T-helper 1 cell (primary cell): ENCODE measurements at places on chromosomes 7 and 10.

DNA sequence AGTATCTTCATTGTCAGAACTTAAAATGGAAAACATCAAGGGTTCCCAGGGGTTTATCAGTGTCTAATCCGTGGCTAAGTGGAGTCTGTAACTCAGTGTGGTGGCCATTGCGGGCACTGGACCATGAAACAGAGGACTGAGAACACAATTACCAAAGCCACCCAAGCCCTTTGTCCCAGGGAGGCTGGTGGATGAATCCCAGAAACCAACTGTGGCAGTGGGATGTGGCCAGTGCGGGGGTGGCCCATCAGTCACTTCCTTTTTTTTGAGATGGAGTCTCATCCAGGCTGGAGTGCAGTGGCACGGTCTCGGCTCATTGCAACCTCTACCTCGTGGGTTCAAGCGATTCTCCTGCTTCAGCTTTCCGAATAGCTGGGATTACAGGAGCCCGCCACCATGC lies 61.8 kb downstream of the TACC2 start:
- DNase-seq, result no peak

GRCh38 chr7:91248996-91249395 lies 15.2 kb upstream of the FZD1 start:
- DNase-seq, result no peak

GRCh38 chr7:128075242-128076095 lies 44.2 kb upstream of the LRRC4 start:
- no peak for DNase-seq

GRCh38 chr10:5512881-5513612 lies 11.7 kb upstream of the CALML3 start:
- no peak for DNase-seq

- DNase-seq, result peak; percentile 16
These were observed 84.3 kb upstream of the PHF14 start for GRCh38 chr7:10889266-10889898.

DNA sequence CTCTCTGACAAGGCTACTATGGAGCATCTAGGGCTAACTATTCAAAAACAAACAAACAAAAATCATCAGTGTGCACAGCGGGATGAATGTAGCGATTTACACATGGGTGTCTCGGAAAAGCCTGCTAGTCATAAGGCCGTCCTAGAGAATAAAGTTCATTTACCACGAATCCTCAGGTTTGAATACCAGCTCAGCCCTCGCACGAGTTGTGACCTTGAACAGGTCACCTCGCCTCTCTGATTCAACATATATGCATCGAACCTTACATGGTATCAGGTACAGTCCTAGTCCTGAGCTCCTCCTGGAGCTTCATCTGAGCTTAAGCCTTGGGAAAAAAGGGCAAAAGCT lies 572 bp downstream of the ATP5MF start:
- DNase-seq, result no peak

DNA sequence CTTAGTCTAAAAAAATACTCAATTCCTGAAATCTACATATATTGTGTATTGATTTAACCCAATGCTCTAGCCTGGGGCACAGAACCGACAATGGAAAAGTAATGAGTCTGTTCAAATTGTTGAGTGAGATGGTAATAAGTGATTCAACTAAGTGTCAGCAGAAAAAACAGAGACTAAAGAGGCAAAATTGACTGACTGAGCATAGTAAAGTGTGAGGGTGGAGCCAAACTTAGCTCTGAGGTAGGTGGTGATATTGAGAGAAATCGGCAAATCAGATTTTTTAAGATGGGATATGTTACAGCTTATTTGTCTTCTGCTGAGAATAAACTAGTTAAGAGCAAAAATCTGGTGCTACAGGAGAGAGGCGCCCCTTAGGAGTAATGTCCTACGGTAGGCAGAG lies 764.0 kb upstream of the LRRN3 start:
- no peak for DNase-seq

GRCh38 chr10:5559642-5560141 lies 34.9 kb downstream of the CALML3 start:
- DNase-seq, result no peak

DNA sequence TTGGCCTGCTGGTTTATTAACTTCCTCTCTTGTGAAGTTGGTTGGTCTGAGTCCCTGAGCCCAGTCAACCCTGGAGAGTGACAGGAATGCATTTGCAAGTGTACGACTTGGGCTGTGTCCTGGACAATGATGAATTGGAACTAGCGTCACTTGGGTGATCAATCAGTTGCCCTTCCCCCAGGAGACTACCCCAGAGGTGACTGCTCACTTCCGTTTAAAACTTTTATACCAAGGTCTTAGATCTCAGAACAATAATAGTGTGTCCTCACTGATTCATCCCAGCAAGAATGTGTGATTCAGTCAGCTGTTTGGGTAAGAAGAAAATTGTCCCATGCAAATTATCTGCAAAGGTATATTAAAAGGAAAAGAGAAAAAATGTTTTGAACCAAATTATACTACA lies 102.9 kb upstream of the ARMC3 start:
- no peak for DNase-seq

- no peak for DNase-seq
These were observed 7.7 kb downstream of the GUSB start for GRCh38 chr7:65974191-65974801.

DNA sequence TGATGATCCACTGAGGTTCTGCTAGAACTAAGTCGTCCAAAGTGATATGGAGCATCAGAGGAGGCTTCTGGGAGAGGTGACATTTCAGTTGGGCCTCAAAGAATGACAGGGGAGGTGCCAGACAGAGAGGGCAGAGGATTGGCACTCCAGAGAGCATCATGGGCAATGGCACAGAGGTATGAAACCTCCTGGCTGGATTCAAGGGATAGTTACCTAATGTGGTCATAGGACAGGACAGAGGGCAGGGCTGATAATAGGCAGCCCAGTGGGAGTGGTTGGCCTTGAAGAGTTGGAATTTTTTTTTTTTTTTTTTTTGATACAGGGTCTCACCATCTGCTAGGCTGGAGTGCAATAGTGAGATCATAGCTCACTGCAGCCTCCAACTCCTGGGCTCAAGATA lies 7.6 kb downstream of the SRRM3 start:
- DNase-seq, result no peak

DNA sequence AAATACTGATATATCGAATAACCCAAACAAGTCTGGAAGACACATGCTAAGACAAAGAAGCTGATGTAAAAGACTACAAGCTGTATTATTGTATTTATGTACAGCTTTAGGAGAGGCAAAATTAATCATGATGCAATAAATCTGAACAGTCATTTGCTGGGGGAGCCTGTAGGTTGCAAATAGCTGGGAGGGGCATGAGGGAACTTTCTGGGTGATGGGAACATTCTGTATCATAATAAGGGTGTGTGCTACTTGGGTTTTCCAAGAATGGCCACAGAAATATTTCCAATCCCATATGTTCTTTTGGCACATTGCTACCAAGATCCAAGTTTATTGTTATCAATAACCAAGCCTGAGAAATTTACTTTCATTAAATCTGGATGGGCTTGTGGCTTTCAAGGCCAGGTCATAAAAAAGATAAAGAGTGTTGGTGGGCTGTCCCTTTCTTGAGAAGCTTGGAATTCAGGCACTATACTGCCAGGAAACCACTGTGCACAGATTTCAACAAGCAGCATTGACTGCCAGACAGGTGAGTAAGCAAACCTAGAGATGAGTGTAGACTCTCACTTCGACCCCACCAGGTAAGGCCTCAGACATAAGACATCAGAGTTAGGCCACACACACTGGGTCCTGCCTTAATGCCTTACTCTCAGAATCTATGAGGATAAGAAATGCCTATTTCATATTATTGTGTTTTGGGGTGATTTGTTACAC lies 629.7 kb upstream of the FZD8 start:
- DNase-seq, result no peak

GRCh38 chr10:131897297-131897899 lies 3.4 kb upstream of the PPP2R2D start:
- DNase-seq, result no peak

DNA sequence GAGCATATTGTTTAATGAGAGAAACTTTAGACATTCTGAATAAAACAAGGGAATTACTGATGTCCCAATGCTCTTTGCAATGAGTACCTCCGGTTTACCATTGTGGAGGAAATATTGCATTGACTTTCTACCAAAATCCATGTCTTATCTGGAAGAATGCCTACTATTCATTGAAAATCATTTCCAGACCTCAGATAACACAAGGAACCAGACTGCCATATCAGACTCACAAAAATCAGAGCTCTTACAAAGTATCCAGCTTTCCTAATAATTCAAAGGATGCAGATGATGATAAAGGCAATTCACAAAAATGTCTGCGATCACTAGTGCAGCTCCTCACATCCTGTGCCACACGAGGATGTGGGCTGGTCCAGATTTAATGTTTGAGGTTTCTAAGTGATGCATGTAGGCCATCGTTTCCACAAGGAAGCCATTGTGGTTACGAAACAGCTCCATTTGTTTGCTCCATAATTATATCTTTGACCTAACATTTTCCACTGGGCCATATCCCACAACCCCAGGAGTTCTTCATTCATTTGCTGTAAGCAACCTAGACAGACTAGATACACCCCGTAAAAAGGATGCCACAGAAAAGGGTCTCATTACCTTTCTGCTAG lies 831.1 kb upstream of the C7orf33 start:
- DNase-seq, result no peak

GRCh38 chr7:143504215-143504936 lies 26.7 kb downstream of the TAS2R41 start:
- DNase-seq, result no peak

GRCh38 chr7:116224492-116225098 lies 14.3 kb downstream of the TES start:
- no peak for DNase-seq

GRCh38 chr10:3874990-3875841 lies 90.2 kb upstream of the KLF6 start:
- no peak for DNase-seq

DNA sequence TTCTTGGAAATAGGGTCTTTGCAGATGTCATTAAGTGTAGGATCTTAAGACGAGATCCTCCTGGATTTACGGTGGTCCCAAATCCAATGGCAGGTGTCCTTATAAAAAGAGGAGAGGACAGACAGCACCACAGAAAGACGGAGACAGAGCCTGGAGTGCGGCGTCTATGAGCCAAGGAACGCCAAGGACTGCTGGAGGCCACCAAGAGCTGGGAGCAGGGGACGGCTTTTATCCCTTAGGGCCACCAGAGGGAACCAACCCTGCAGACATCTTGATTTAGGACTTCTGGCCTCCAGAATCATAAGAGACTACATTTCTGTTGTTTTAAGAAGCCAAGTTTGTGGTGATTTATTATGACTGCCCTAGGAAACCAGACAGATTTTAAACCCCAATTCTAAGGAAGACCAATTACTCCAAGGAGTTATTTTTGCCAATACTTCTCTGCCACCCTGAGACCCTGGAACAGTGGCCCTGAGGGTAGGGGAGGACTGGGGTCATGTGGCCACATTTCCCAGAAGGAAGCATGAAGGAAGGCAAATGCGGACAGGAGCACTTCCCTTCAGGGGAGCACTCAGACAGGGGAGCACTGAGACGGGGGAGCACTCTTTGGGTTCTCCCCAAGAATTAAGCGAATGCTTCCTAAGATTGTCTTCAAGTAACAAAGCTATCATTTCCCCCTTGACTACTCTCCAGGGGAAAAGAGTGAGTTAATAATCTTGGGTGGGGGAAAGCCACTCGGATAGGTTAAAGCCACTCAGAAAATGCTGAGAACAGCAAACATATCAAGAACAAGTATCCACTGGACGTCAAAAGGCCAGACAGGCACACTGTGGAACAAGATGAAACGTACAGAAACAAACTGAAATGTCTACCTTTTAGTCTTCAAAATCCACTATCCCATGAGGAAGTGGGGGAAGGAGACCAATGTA lies 67.5 kb downstream of the CHST15 start:
- no peak for DNase-seq

GRCh38 chr10:18949391-18949790 lies 99.2 kb upstream of the MALRD1 start:
- DNase-seq, result no peak

- DNase-seq, result no peak
These were observed 271.6 kb downstream of the CSTF2T start for GRCh38 chr10:51427758-51428157.

DNA sequence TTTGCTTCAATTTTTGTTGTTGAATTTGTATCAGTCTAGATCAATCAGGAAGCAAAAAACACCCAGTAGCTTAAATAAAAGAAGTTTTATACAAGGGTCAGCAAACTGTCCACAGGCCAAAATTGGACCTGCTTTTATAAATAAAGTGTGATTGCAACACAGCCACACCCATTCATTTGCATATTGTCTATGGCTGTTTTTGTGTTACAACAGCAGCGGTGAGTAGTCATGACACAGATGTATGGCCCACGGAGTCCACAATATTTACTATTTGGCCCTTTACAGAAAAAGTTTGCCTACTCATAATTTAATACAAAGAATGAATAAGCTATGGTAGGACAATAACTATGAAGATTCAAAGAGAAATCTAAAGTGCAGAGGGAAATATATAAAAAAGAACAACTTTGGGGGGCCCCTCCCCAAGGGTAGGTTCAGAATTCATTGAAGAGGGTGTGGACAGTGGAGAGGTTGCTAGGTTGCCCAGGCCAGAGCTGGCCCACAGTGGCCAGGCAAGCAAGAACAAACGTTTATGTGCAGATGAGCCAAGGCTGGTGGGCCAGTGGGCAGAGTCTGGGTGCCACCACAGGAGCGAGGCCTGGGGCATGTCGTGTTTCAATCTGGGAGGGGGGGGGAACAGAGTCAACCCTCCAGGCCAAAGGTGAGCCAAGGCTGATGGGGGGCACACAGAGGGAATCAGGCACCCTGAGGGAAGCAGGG lies 47.0 kb upstream of the AMPH start:
- no peak for DNase-seq
